ENCODE measurements at places on chromosomes 16 and 17.
A peak's percentile ranks its signal among the peaks of the same experiment; 100 is the strongest.

DNA sequence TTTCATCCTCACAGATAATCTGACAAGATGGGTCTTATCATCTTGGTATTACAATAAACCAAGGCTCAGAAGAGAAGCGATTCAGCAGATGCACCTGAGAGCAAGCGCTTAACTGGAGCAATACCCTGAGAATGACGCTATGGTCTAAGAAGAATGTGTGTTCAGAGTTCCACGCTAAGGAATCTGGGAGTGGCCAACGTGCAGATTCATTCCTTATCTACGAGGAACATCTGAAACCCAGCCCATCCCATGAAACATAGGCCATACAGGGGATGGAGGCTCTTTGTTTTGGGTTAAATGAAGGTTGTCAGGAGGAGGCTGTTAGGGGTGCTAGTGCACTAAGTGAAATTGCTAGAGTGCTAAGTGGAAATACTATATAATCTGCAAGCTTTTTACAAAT is 28.5 kb upstream of the KDM8 start:
- peak; percentile 60 for DNase-seq

DNA sequence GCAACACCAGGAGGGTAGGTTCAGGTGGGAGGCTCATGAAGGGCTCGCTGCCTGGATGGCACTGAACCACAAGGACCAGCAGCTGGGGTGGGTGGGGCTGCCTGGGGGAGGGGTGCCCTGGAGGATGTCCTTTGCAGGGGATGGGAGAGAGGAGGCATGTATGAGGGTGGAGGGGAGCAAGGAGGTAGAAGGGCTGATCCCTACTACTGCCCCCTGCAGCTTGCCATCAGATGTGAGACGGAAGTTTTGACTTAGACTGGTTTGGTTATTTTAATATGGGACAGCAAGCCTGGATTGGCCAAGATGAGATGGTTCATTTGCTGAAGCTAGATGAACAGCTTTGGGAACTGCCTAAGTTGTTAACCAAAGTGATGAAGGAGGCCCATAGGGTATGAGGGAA is 115.9 kb downstream of the SEC14L1 start:
- no peak for DNase-seq

DNA sequence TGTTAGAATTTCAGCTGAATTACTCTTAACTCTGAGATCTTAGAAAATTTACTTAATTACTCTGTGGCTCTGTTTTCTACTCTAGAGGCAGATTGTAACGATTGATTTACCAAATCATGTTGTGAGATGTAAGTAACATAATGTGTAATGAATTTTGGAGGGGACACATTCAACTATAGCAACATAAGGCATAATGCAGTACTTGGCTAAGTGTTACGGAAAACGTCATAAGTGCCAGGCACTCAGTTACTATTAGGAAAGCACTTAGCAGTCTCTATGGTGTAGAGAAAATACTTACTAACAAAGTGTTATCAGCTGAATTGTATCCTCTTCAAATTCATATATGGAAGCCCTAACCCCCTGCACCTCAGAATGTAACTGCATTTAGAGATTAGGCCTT is 40.6 kb upstream of the CDH8 start:
- no peak for DNase-seq

DNA sequence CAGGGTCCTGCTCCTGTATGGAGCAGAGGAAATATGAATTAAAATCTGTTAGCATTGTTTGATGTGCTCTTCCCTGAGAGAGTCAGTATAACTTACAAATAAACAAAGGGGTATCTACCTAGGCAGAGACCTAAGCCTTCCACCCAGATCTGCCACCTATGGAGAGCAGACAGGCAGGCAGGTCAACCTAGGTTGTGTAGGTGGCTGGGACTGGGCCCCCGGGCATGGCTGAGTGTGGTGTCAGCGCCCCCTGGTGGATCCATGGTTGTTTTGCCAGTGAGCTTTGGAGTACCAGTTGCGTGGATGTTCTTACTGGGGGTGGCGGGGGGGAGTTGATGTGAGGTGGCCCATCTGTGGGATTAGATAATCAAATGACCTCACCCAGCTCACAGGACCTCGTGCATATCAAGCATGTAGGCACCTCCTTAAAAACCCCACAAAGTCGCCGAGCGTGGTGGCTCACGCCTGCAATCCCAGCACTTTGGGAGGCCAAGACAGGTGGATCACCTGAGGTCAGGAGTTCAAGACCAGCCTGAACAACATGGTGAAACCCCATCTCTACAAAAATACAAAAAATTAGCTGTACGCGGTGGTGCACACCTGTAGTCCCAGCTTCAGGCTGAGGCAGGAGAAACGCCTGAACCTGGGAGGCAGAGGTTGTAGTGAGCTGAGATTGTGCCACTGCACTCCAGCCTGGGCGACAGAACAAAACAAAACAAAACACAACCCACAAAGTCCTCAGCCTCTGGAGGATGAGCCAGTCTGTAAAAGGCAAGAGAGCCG is 17.6 kb downstream of the DUS2 start:
- DNase-seq = peak; percentile 84

DNA sequence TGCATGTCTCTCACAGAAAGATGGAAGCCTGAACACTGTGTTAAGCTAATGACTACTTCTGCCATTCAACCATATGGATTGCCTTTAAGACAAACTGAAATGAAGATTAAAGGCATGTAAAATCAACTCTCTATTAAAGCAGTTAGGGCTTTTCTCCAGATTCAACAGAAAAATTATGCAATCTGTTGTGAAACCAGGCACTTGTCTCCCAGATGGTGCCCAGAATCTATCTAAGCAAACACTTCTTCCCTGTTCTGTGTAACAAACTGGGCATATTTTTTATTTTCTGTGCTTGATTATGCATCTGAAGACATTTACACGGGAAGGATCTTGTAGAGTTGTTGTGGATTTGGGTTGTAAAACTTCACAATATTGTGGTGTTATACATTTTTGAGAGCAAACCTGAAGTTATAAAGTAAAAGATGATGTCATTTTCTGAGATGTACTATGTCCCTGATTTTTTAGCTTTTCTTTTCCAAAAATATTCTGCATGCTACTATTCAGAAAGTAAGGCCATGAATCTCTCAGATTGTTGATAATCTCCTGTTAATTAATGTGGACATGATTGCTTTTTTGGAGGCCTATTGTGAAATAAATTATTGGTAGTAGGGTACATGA is 1550.3 kb downstream of the CDH8 start:
- DNase-seq = no peak

GRCh38 chr16:87765473-87765775 is 362 bp downstream of the KLHDC4 start:
- DNase-seq = peak; percentile 72

GRCh38 chr16:4384509-4384942 is 12.9 kb downstream of the VASN start:
- peak; percentile 23 for DNase-seq

- DNase-seq = no peak
Measured at GRCh38 chr16:28110074-28110473, 46.6 kb upstream of the GSG1L start.

DNA sequence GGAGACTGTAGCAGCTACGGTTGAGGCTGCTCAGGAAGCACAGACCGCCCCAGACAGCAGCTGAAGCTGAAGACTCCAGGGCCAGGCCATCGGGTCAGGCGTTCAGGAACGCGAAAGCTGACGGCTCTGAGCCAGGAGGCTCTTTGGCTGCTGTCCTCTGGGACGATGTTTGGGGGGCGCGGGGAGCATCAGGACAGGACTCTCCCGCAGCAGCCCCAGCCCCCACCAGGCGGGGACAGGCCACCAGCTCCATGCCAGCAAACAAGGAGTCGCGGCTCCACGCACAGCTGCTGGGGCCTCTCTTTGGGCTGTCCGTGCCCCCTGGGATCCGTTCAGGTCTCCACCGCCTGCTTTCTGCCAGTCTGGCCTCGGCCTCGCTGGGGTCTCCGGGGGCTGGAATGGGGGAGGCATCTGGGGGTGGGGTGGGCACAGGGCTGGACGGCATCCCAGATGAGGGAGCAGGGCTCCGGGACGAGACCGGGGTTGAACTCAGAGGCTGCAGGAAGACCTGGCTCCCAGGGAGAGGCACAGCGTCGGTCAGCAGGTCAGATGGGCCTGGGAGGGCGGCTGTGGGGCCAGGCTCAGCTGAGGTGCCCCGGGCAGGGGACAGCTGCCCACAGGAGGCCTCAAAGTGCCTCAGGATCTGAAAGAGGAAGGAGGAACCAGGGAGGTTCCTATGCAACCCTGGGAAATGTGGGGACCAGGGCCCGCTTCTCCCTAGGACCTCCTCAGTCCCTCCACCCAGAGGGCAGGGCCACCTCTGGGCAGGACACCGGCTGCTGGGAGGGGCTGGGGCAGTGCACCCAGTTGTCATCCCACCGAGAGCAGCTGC is 6.3 kb upstream of the CEP131 start:
- DNase-seq = no peak

DNA sequence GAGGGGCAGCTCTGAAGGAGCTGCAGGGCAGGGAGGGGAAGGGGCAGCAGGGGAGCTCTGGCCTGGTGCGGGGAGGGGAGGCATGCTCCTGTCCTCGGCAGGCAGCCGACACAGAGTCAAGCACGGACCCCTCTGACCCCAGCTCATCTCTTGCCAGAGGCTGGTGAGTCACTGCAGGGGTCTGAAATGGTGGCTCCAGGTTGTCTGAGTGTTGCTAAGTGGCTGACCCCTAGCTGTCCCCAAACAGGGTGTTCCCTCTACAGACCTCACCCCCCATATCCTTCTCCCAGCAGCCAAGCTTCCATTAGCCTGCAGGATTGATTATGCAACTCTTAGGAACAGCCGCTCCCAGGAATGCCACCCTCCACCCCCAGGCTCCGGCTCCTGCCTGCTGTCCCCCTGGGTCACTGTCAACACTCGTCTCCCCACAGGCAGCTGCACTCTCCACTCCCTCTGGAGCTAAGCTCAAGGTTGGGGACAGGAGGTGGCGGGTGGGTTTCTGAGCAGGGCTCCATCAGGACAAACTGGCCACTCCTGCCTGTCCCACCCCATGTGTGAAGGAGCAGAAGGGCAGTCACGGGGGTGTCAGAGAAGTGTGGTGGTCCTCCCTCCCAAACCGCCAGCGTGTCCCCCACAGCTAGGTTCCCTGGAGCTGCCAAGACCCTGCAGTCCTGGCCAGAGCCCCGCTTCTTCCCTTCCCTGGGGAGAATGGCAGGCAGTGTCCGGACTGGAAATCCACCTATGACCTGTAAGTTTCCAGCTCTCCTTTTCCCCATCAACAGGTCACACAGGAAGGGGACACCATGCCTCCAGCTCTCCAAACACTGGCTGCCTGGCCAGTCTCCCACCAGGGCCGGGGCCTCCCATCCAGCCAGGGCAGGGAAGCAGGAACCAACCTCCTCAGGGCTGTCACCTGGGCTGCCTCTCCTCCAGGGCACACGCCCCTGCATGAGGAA is 1.0 kb downstream of the MYLK3 start:
- no peak for DNase-seq

GRCh38 chr17:35460354-35460851 is 11.8 kb upstream of the SLFN13 start:
- peak; percentile 64 for DNase-seq

DNA sequence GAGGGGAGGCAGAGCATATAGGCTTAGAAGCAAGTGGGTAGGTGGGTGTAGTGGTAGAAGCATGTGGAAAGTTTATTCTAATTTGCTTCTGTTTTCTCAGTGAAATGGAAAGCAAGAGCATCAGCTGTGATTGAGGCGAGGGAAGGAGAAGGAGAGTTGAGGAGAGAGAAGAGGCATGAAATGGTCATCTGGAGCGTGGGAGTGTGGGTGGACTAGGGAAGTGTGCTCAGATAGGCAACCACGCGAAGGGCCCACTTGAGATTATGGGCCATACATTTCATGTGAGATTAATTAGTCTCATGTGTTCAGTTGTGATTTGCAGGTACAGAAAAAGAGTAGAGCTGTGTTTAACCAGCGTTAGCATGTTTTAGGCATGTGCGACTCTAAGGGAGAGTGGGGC is 20.8 kb upstream of the CDC6 start:
- DNase-seq = no peak

- no peak for DNase-seq
Measured at GRCh38 chr17:36999471-36999870, 50.7 kb downstream of the AATF start.
